Cardiac septum (tissue), 1 donor: ENCODE measurements at places on chromosomes 16 and 17. TPM values are rescaled to one million over a fixed set of nuclear protein-coding genes. Genes with fewer than 3 reads are reported as not detected.

CORO7 gene
- total RNA-seq = 11.9 TPM

MEIOC gene
- not detected for total RNA-seq

TSNAXIP1 gene
- 0.51 TPM for total RNA-seq

GLTPD2 gene
- not detected for total RNA-seq

SLC52A1 gene
- total RNA-seq = not detected

SULT1A4 gene
- total RNA-seq = 3.2 TPM

PRSS33 gene
- total RNA-seq = not detected
